ENCODE measurements at places on chromosomes 1 and 21.
A peak's percentile ranks its signal among the peaks of the same experiment; 100 is the strongest.

GRCh38 chr21:41836166-41837015, 42.8 kb downstream of the PRDM15 start:
- DNase-seq = no peak

GRCh38 chr1:156857532-156857931, 1.4 kb downstream of the INSRR start:
- DNase-seq = no peak

- no peak for DNase-seq
Measured at GRCh38 chr1:114032271-114033215, 53.3 kb downstream of the OLFML3 start.

DNA sequence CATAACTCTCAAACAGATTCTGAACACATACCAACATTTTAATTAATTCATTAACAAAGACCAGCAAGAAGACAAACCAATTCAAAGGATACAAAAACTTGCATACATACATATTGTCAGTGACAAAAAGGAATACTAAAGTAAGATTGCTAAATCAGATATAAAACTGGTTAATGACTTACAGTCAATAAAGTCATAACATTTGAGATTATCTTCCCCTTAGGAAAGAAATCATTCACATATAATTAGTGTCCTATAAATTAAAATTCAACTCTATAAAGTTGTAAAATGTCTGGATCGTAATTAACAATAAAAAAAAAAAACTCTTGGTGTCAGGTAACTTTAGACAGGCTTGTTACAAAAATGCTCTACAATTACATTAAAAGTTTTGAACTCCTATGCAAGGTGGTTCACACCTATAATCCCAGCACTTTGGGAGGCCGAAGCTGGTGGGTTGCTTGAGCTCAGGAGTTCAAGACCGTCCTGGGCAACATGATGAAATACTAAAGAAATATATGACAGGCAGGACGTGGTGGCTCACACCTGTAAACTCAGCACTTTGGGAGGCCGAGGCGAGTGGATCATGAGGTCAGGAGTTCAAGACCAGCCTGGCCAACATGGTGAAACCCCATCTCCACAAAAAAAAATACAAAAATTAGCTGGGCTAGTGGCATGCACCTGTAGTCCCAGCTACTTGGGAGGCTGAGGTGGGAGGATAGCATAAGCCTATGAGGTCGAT, 17.7 kb upstream of the RAB3B start:
- no peak for DNase-seq

DNA sequence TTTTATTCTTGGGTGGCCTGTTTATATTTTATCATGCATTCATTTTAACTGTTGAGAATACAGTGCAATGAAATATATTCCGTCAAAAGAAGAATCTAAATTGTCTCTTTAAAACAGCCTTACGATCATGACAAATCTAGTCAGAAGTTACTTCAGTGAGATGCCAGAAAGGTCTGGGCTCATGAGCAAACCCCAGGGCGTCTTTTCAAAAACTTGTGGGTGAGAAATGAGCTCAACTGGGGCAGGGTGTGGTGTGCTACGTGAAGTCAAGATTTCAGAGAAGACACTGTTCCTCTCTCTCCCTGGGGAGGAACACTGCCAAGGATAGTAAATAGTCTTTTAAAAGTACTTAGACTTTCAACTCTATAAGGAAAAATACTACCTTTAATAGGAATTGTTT, 13.4 kb upstream of the UAP1 start:
- no peak for DNase-seq

- DNase-seq = no peak
Measured at GRCh38 chr1:205878026-205878425, 28.1 kb upstream of the PM20D1 start.

DNA sequence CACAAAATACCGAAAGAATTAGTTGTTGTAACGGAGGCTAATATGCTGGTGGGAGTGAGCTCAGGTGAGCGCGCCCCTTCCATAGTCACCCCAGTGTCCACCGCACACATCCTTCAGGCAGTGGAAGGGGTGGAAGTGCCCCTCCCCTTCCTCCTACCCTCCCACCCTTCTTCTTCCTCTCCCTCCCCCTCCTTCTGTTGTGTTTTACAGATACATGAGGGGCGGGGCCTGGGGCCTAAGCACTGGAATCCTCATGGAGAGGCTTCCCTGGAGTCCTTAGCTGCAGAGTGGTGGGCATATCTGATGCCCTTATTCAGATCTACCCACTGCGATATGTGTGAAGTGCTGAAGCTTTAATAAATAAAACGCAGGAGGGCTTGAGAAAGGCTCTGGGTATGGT, 10.3 kb upstream of the ADARB1 start:
- DNase-seq = no peak

DNA sequence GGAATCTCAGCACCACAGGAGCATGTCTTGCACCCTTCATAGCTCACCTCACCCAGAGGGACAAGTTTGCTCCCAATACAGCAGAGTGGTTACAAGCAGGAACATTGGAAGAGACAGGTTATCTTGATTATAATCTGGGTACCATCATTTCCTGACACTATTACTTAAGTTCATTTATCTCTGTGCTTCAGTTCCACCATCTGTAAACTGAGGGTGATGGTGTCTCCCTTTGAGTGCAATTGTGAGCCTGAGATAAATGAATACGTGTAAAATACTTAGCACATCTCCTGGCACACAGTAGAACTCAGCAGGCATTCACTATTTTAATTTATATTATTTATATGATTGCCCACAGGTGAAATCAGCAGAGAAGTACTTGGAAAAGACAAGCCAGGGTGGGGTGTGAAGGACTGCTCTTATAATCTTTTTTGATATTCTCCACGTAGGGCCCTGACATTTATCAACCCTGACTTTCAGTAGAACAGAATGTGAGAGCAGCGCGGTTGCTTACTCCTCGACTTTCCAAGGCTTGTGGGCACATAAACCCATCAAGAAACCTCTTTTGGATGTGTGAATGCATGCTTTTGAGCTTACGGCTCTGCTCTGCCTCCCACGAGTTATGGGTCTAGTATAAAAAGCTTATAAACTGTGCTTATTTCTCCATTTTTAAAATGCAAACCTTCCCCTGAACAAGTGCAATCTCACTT, 34.9 kb downstream of the DUSP10 start:
- DNase-seq = no peak

DNA sequence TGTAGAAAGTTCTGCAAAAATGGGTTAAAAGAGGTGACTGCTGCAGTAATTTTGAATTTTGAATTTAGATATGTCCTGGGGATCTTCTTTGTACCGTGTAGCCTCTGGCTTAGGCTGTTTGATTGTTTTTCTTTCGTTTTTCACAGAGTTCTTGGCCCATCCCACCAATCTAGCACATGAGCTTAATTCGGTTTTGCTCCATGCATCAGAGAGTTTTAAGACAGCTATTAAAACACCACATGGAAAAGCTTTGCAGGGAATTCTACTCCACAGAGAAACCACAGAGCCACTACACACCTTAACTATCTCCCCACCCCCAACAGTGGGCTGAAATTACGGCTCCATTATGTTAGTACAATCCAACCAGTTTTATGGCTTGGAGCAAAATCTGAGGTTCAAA, 25.5 kb downstream of the SPAG17 start:
- no peak for DNase-seq

DNA sequence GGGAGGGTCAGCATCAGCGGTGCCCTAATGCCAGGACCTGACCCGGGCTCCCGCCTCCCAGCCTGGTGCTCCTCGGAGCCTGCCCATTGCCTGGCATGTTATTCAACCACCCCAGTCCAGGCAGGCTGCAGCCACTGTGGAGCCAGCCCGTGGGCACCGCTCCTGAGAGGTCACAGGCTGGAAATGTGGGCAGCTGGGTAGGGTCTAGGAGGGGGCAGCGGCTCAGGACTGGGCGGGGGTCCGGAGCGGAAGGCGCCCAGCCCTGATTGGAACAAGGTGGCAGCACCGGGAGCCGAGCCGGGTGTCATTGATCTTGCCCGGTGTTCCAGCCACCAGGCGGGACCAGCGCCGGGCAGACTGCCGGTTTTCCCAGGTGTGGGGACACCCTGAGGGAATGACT, 12.7 kb upstream of the RUNX3 start:
- no peak for DNase-seq

DNA sequence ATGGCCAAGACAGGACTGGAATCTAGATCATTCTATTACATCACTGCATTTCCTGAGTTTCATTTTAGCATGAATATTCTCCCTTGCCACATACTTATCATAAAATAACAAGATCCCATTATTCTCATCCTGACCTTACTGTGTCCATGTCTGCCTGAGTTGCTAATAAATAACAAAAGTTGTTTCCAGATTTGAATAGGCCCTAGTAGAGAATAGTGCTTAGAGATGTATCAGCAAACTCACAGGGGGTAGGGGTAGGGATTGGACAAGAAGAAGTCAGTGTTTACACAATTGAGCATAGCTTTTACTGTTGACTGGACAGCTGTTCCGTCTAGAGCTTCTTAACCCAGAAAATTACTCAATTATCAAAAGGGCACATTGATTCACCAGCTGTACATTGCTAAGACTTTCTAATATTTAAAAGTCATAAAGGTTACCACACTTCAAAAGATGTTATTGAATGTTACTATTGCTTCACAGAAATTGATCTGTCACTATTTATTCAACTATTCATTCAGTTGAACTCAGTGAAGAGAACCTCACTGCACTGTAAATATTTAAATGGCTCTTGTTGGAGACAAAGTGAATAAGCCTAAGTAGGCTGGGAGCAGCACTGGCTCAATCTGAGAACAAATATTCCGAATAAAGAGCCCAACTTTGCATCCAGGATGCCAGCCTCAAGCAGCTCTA, 121.9 kb downstream of the NRIP1 start:
- no peak for DNase-seq

DNA sequence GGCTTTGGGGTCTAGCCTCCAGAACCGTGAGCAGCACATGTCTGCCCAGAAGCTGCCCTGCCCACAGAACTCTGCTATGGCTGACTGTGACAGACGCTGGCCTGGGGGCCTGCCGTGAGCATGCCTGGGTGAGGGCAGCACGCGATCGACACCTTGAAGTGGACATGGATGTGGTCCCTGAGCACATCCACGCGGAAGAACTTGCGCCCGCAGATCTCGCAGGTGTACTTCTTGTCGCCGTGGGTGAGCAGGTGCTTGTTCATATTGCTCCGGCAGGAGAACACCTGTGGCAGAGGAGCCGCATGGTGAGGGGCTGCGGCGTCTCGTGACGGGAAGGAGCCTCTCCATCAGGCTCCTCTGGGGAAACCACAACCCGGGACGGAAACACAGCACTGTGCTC, 56.0 kb downstream of the PRDM15 start:
- no peak for DNase-seq

DNA sequence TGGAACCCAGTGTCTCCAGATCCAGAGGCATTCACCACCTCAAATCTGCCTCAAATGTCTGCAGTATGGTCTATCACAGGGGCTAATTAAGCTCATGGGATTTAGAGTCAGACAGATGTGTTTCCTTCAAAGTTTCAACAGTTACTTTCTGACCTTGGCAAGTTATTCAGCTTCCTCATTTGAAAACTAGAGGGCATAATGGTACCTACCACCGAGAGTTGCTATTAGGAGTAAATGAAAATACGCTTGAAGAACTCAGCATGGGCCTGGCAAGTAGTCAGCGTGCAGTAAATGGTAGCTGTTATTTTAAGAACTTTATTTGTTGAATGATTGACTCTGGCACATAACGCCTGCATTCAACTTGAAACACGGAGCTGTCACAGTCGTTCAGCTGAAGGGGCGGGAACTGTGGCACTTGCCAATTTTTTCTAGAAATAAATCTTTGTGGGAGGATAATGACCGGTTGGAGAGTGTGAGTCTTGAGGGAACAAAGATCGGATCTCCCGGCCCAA, 1.2 kb upstream of the CAP1 start:
- peak; percentile 64 for DNase-seq

GRCh38 chr1:30403061-30403645, 320.2 kb downstream of the MATN1 start:
- no peak for DNase-seq

- DNase-seq = no peak
Measured at GRCh38 chr1:53477651-53478501, 18.7 kb downstream of the DMRTB1 start.

- DNase-seq = no peak
Measured at GRCh38 chr21:32137931-32138330, 140.9 kb downstream of the MIS18A start.

- DNase-seq = no peak
Measured at GRCh38 chr1:67890857-67891256, 57.6 kb upstream of the GNG12 start.

GRCh38 chr1:208209286-208209685, 34.9 kb downstream of the PLXNA2 start:
- peak; percentile 63 for DNase-seq

GRCh38 chr21:14773777-14774345, 227.7 kb upstream of the SAMSN1 start:
- DNase-seq = no peak
